Fibroblast of skin of left biceps (primary cell): ENCODE measurements at places on chromosomes 3 and 15.

- peak; percentile 10 for DNase-seq
These were observed 164.8 kb downstream of the ERC2 start for GRCh38 chr3:56303487-56303886.

- DNase-seq = no peak
These were observed 215.2 kb downstream of the PCCB start for GRCh38 chr3:136465296-136465695.

DNA sequence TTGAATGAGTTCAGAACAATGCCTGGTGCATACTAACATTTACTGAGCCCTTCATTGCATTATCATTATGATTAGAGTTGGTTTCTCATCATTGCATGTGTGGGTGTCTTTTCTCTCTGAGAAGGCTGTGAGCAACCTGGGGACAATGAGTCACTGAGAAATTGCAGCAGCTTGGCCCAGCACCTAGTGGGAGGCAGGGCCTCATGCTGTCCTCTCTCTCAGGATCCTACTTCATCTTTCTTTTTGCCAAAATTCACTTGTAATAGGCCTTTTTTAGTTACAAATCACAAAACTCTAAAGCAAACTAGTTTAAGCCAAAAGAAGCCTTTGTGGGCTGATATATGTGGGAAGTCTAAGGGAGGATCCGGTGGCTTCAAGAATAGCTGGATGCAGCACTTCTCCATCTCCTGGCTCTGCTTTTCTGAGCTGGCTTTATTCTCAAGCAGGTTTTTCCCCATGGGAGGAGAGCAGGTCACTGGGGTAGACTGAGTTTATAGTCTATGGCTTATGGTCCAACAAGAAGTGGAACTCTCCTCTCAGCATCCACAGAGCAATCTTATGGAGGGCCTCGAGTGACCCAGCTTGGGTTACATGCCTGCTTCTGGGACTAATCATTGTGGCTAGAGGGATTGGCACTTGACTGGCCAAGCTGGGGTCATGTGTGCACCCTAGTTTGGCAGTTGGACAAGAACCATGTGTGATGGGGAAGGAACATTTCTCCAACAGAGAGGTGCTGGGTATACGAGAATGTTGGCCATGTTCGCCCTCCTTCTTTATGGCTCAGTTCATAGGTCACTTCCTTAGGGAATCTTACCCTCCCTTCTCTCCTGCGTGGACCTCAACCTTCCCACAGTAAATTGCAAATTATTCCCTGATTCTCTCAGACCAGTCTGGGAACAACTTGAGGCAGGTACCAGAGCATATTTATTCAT is 8.7 kb upstream of the CAMK1 start:
- DNase-seq = peak; percentile 24

- no peak for DNase-seq
These were observed 53.1 kb downstream of the PAK2 start for GRCh38 chr3:196792771-196793170.

GRCh38 chr15:47720555-47720954 is 3.2 kb downstream of the SEMA6D start:
- DNase-seq = no peak

- DNase-seq = no peak
These were observed 171.7 kb downstream of the RORA start for GRCh38 chr15:61057376-61057775.

GRCh38 chr15:79450648-79451047 is 18.5 kb downstream of the MINAR1 start:
- DNase-seq = no peak

DNA sequence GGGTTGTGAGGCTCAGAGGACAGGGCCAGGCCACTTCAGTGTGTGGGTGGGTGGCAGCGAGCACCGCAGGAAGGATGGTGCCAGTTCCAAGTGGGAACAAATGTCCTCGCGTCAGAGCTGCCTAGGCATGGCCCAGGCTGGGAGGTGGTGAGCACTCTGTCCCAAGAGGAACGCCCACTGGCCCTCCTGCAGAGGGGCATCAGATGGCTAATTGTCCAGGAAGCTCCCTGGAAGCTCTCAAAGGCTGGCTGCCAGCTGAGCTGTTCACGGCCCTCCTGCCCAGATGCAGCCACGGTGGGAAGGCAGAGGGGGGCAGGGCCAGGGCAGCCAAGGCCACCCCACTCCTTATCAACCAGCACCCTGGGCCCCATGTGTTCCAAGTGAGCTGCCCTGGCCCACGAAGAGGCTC is 55.2 kb downstream of the IQSEC1 start:
- DNase-seq = no peak

DNA sequence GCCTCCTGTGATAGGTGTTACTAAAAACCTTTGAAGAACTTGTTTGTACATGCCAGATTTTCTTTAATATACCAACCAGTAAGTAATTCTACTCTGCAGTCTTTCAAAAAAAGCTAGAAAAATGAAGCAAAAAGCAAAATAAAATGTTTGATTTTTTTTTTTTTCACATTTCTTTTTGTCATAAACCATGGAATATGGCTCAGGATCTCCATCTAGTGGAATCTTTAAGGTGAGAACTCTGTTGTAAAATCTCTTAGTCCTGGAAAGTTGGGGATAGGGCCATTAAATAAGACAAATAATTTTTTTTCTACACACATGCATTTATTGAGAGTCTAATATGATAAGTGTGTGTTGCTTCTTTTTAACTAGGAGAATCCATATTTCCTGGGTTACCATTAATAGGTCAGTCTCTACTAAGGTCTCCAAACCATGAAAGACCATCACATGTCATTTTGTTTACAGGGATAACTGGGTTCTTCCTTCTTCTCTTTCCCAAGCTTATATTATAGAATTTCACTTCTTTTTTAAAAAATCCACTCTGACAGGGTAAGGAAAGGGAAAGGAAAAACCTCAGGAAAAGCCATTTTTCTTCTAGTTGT is 84.6 kb downstream of the SLC9A9 start:
- DNase-seq = no peak

- DNase-seq = no peak
These were observed 29.6 kb upstream of the CP start for GRCh38 chr3:149251186-149251585.

DNA sequence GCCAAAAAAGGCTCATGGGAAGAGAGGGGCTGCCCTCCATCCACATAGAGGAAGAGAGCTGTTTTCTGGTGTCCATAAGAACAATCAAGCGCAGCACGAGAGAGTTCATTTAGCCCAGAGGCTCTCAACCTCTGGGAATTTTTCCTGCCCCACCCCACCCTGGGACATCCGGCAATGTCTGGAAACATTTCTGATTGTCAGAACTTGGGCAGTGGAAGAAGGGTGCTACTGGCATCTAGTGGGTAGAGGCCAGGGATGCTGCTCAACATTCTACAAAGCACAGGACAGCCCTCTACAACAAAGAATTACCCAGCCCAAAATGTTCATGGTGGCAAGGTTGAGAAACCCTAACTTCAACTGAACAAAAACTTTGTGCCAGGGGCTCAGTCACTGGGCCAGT is 92.9 kb downstream of the RAB11A start:
- no peak for DNase-seq

GRCh38 chr3:195904368-195904767 is 4.0 kb downstream of the TNK2 start:
- DNase-seq = no peak

GRCh38 chr3:189995129-189995528 is 125.6 kb downstream of the P3H2 start:
- DNase-seq = no peak

DNA sequence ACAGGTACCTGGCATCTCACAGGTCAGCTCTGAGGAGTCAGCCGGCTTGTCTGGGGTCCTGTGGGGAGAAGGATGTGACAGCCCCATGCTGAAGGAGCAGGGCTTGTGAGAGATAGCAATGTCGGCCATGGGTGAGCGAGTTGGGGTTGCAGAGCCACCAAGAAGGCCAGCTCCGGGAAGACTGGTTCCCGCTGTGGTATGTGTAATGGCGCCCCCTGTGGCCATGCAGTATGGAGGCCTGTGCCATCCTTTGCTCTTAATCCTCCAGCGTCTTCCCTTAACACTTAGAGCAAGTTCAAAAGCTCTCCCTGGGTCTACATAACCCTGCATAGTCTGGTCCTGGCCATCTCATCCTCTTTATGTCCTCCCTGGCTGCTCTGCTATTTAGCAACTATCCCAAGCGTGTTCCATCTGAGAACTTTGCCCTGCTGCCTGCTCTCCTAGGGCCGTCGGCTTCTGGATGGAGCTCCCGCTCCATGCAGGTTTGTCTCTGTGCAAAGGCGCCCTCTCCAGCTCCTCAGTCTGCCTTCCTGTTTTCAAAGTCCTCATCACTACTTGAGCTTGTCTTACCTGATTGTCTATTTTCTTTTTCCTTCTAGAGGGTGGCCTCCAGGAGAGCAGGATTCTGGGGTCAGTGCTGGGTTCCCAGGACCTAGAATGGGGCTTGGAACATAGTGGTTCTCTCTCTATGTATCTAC is 40.8 kb upstream of the IQCF6 start:
- no peak for DNase-seq

DNA sequence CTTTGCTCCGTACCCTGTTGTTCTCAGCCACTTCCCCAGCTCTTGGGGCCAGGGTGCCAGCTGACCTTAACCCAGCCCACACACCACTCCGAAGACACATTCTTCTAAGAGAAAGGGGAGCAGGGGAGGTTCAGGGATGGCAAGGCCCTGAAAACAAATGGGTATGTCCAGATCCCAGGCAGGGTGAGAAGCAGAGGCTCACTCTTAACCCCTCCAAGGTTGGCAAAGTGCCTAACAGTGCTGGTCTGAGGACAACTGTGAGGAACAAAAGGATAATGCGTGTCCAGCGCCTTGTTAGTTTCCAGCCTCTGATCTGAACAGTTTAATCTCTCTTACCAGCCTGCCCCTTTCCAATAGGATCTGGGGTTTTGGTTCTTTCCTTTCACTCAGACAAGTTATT is 1.5 kb downstream of the TMEM44 start:
- DNase-seq = no peak
